ENCODE measurements at places on chromosomes 13 and 19.

GRCh38 chr13:98575009-98575903 lies 1.7 kb downstream of the STK24 start:
- DNase-seq: no peak

DNA sequence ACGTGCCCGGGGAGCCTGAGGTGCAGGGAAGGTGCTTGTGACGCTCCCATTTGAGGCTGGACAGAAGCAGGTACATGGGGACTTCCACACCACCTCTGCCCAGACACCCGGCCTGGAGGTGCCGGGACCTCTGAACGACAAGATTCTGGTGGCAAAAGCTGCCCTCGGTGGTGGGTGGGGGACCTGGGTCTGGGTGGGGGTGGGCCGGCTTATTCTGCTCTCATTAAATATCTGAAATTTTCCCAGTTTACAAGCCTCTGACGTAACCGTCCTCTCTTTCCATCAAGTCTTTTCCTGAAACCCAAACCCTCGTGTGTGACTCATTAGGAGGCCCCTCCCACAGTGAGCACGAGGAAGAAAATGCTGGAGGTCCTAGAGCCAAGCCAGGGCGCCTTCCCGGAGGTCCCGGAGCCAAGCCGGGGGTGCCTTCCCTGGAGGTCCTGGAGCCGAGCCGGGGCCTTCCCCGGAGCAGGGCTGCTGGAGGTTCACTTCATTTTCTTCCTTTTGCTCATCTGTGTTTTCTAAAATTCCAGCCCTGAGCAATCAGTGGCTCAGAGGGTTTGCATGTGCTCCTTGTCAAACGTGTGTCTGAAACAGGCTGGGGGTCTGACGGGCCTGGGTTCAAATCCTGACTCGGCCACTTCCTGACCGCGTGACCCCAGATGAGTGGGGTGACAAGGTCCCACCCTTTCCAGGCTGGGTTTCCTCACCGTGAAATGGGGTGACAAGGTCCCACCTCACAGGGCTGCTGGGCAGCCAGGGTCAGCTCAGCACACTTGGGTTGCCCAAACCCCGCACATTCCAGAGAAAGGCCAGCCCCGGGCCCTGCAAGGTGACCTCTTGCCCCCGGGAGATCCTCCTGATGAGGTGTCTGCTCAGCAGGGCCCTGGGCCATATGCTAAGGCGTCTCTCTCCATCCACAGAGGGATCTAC lies 10.0 kb downstream of the CFD start:
- DNase-seq: no peak

- no peak for DNase-seq
Measured at GRCh38 chr19:14477418-14478112, 2.4 kb upstream of the PTGER1 start.

- no peak for DNase-seq
Measured at GRCh38 chr19:2983351-2984214, 6.2 kb downstream of the TLE6 start.

DNA sequence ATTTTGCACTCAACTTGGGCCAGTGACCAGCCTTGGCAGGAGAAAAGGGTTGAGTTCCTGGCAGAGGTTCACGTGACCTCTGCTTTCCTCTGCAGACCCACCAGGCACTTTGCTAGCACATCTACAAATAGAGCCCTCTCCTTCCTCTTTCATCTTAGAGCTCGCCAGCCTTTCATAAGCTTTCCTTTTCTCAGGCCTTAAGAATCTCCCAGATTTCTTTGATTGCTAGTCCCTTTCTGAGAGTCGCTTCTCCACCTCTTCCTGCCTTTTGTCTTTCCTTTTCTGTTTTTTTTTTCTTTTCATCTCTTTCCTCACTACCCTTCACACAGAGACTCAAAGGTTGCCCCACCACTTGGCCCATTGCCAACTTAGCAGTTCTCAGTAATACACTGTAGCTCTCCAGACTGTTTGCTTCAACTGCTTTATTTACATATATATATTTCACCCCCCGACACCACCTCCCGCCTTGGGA lies 375.7 kb upstream of the SPRY2 start:
- no peak for DNase-seq

DNA sequence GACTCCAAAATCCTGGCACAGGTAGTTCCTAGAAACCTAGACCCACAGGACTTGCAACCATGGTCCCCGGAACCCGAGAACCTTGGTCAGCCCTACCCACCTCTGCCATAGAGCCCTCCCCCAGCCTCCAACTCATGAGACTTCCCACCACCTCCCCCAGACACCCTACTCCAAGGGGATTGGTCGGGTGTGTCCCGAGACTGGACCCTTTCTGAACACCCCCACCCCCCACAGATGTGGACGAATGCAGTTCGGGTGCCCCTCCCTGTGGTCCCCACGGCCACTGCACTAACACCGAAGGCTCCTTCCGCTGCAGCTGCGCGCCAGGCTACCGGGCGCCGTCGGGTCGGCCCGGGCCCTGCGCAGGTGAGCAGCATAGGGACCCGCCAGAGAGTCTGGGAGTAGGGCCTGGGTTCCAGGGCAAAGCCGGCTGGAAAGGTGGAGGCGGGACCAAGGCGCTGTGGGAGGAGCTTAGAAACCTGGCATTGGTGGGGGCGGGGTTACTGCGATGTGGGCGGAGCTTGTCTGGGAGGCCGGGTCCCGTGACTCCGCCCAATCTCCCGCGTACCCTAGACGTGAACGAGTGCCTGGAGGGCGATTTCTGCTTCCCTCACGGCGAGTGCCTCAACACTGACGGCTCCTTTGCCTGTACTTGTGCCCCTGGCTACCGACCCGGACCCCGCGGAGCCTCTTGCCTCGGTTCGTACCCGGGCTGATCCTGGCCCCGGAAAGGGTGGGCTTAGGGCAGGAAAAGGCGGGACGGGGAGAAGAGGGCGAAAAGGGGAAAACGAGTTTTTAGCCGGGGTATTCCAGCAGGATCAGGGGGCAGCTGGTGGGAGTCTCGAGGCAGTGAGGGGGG lies 11.9 kb downstream of the LTBP4 start:
- DNase-seq: no peak

DNA sequence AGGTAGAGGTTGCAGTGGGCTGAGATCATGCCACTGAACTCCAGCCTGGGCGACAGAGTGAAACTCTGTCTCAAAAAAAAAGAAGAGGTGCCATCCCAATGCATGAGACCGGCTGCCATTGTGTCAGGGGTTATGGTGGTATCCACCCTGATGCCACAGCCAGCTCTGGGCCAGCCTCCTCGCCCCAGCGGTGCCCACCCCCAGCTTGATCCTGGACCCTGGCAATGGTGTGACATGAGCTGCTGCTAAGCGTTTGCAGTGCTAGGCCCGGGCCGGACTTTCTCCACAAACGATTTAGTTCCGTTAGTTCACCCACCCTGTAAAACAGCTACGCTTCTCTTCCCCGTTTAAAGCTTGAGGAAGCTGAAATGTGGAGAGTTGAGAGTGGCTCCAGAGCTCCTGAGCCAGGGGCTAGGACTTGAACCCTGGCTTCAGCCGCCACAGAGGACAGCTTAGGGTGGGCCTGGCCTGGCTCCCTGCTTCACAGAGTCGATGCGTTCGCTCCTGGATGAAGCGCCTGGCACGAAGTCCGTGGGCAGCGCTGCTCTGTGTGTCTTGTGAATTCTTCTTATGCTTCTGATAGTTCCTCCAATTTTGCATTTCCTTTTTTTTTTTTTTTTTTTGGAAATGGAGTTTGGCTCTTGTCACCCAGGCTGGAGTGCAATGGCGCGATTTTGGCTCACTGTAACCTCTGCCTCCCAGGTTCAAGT lies 25.5 kb downstream of the NKPD1 start:
- no peak for DNase-seq

GRCh38 chr19:19752760-19753403 lies 20.0 kb upstream of the ZNF14 start:
- no peak for DNase-seq

GRCh38 chr13:73171926-73172325 lies 113.1 kb downstream of the KLF5 start:
- no peak for DNase-seq

DNA sequence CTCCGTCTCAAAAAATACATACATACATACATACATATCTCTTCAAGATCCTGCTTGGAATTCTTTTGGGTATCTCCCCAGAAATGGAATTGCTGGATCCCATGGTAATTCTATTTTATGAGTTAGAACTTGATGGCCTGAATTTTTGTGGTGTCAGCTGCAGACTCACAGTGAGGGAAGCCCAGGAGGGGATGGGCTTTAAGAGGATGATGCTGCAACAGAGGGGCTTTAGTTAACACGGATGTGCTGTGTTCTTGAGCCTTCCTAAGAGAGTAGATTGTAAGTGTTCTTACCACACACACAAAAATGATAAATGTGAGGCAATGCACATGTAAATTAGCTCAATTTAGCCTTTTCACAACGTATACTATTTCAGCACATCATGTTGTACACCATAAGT lies 31.8 kb downstream of the CACNG6 start:
- DNase-seq: no peak

GRCh38 chr13:99385161-99385560 lies 78.0 kb upstream of the GPR183 start:
- no peak for DNase-seq

GRCh38 chr13:20006206-20006605 lies 47.7 kb downstream of the ZMYM2 start:
- no peak for DNase-seq

- DNase-seq: no peak
Measured at GRCh38 chr19:6269101-6269886, 10.5 kb downstream of the MLLT1 start.

GRCh38 chr19:46069806-46070341 lies 29.1 kb upstream of the IGFL4 start:
- DNase-seq: no peak

GRCh38 chr19:18074192-18074591 lies 12.5 kb downstream of the IL12RB1 start:
- no peak for DNase-seq

- DNase-seq: no peak
Measured at GRCh38 chr13:36639610-36640009, 34.2 kb upstream of the SERTM1 start.

DNA sequence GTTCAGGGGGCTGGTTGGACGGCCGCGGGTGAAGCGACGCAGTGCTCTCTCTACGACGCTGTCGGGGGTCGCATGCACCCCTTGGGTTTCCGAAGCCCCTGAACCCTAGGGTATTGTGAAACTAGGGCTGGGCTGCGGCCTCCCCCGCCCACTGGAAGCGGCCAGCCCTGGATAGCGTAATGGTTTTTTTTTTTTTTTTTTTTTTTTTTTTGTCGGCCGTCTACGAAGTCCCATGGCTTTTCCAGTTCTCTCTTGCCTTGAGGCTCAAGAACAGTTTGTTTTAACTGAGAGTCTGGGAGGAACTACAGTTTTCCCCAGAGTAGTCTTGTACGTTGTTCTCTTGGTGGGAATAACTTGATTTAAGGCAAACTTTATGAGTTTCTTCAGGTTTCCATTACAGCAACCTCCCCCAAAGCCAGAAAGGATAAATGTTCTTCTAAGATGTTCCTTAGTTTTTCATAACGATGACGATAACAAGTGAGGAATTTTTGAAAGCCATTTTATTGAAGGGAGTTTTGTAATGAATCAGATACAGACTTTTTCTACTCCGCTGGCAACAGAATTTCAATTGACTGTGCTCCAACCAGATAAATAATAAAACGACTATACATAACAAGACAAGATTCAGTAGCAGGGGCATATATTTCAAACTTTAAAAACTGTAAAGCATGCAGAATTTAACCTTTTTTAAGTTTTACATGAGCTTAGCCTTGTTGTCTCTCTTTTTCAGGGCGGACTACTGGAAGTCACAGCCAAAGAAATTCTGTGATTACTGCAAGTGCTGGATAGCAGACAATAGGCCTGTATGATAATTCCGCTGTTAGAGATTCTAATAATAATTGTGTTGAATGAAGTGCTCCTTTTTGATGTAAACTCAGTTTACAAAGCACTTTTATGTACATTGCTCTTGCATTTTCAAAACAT lies 867 bp downstream of the WBP4 start:
- no peak for DNase-seq

DNA sequence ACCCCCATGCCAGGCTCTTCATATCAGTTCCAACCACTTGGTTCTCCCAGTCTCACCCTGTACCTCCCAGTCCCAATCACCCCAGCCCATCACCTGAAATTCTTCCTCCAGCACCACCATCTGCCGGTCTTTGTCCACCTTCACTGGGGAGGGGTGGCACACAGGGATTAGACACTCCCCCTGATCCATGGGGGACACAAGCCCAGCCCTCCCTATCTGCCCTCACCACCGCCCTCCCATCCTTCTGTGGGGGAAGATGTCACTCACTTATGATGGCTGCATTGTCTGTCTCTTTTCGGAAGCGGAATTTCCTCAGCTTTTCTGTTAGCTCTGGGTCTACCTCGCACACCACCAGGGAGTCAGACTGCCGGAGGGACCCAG lies 685 bp downstream of the GMFG start:
- DNase-seq: no peak

GRCh38 chr13:46605825-46606554 lies 53.0 kb downstream of the LRCH1 start:
- DNase-seq: no peak

- DNase-seq: no peak
Measured at GRCh38 chr13:77533875-77534788, 1.4 kb upstream of the SCEL start.

DNA sequence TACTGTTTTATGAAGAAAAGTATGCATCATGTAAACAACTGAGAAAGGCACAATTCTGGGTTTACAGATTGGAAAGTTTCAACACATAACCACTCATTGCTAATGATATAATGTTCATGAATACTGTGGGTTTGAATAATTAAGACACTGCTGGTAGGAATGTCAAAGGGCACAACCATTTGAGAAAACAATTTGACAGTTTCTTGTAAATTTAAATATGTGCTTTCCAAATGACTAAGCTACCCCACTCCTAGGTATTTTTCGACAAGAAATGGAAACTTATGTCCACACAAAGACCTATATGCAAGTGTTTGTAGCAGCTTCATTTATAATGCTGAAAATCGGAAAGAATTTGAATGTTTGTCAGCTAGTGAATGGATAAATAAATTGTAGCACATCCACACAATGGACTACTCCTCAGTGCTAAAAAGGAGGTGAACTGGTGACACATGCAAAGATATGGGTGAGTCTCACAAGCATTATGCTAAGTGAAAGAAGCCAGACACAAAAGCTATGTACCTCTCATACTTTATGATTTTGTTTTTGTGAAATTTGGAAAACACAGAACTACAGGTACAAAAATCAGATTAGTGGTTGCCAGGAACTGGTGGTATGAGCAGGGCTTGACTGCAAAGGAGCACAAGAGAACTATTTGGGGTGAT lies 44.8 kb upstream of the FLT1 start:
- no peak for DNase-seq

- no peak for DNase-seq
Measured at GRCh38 chr19:33690378-33691029, 68.8 kb downstream of the CHST8 start.

DNA sequence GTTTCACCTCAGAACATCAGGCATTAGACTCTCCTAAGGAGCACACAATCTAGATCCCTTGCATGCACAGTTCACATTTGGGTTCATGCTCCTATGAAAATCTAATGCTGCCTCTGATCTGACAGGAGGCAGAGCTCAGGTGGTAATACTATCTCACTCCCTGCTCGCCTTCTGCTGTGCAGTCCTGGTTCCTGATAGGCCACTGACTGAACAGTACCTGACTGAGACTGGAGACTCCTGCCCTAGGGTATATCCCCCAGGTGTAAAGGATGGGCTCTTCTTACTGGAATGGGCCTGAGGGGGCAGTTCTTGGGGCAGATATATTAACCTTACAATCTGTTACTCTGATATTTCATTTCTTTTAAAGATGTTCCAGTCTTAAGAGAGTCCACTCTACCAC lies 6.3 kb downstream of the OBI1 start:
- DNase-seq: no peak

- no peak for DNase-seq
Measured at GRCh38 chr19:4500841-4501591, 17.3 kb downstream of the PLIN4 start.

- DNase-seq: peak; percentile 80
Measured at GRCh38 chr19:13093407-13094105, 9.1 kb downstream of the LYL1 start.

Measured in breast epithelium (tissue), 4 donors.